Thoracic aorta (tissue), 2 donors: ENCODE measurements at places on chromosomes 13 and 19.

- no peak for DNase-seq
Measured at GRCh38 chr19:55526216-55527196, 10.4 kb downstream of the SBK2 start.

- DNase-seq = no peak
Measured at GRCh38 chr13:94978516-94978915, 266.2 kb upstream of the SOX21 start.

GRCh38 chr19:51020988-51021651, 1.6 kb upstream of the KLK10 start:
- no peak for DNase-seq

DNA sequence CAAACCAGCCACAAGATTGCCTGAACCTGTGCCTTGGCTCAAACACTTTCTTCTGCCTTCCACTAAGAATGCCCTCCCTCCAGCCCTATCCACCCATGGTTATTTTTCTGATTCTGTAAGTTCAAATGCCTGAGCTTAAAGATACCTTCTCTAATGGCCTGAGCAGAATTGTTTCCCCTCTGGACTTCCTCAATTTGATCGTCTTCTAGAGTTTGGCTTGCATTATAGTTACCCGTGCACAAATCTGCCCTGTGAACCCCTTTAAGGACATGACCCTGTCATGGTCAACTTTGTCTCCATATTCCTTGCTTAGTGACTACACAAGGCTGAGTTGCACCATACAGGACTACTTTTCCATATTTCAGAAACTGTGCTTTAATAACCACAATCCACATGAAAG, 481.0 kb downstream of the FOXO1 start:
- DNase-seq = no peak

- DNase-seq = no peak
Measured at GRCh38 chr13:75804605-75805004, 168.5 kb downstream of the LMO7 start.
